Stimulated activated CD4-positive, alpha-beta T cell treated with anti-CD3 and anti-CD28 coated beads, Interleukin-4, amount 100 ng/mL, for 24 hours (primary cell): ENCODE measurements at places on chromosomes 6 and 20.

DNA sequence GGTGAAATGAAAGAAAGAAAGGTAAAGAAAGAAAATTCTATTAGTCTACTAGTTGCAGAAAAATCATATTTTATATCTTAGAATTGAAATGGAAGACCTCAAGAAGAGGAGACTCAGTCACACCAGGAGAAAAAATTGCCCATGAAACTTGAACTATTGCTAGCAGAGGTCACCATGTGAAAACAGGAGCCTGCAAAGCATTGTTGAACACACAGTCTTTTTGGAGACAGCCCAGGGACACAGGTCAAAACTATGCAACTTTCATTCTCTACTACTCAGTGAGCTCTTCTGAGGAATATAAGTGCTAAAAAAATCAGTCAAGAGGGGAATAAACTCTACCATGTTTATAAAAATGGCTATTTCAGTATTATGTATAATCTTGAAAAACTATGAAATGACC is 89.8 kb upstream of the TENT5A start:
- no peak for DNase-seq

DNA sequence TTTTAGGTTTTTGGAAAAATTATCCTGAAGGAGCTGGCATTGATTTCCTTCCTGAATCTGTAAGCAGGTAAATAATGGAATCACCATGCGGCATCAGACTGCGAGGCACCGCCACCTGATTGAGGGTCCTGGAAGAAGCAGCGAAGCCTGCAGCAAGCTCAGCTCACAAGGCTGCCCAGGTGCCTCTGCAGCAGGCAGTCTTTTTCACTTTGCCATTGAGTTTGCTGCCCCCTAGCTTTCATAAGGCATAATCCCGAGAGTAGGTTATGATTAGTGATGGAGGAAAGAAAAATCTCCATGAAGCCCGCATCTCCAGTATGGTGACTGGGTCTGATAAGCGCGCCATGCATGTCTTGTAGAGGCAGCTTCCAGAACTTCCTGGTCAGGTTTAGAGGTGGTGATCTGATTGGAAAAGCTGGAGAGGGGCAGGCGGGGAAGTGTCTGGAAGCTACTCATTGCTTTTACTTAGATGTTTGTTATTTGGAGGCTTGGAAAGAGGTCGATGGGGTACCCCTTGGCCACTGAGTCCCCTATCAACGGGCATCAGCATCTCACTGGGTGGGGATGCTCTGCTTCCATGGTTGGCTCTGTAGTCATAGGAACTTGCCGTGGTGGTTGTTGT is 26.7 kb downstream of the IYD start:
- DNase-seq: peak; percentile 36

GRCh38 chr20:44247131-44247571 is at the start of gene GDAP1L1:
GDAP1L1 (plus strand) TSS chr20:44247308; CDS start chr20:44247335, 27 bp downstream.
- no peak for DNase-seq

DNA sequence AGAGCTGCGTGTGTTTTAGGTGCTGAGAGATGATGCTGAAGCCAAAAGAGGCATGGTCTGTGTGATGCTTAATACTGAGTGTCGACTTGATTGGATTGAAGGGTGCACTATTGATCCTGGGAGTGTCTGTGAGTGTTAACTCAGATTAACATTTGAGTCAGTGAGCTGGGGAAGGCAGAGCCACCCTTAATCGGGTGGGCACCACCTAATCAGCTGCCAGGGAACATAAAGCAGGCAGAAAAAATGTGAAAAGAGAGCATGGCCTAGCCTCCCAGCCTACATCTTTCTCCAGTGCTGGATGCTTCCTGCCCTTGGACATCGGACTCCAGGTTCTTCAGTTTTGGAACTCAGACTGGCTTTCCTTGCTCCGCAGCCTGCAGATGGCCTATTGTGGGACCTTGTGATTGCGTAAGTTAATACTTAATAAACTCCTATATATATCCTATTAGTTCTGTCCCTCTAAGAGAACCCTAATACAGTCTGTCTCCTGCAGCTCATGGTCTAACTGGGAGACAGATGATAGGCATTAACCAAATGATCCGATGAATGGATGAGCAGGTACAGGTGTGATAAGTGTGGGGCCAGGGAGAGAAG is 91.6 kb downstream of the TFAP2C start:
- DNase-seq: no peak

DNA sequence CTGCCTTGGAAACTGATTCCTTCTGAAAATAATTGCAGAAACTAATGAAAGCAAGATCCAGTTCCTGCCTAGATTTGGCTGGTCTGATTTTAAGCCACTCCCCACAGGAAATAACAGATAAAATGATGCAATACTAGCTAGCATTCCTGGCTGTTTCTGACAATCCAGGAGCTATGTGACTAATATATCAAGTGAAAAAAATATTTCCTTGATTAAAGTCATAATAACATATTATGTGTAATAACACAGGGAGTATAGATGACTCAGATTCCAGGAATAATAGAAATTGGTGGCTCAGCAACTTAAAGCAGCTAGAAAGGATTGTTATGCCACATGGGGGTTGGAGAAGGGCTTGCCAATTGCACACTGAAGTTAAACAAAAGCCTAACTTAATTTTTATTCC is 182.7 kb upstream of the SALL4 start:
- no peak for DNase-seq

- DNase-seq: no peak
Observed at GRCh38 chr20:32830437-32830836, 10.7 kb downstream of the MAPRE1 start.

- DNase-seq: no peak
Observed at GRCh38 chr6:126574301-126574700, 234.4 kb downstream of the CENPW start.

- no peak for DNase-seq
Observed at GRCh38 chr6:126747728-126748540, 370.5 kb upstream of the RSPO3 start.

- DNase-seq: no peak
Observed at GRCh38 chr6:143164565-143165105, 103.9 kb downstream of the AIG1 start.

DNA sequence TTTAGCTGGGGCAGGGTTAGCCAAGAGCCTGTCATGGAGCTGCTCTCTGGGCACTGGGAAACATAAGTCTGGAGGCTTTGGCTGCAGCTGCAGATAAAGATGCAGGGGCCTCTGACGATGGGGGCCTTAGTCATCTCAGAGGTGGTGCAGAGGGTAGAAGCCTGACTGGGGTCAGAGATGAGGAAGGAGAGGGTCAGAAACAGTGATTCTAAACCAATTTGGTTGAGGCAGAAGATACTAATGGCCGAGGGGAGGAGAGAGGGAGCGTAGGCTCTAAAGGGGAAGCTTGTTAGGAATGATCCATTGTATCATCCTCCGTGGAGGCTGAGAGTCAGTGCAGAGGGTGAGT is 33.8 kb downstream of the PLEKHG1 start:
- no peak for DNase-seq

DNA sequence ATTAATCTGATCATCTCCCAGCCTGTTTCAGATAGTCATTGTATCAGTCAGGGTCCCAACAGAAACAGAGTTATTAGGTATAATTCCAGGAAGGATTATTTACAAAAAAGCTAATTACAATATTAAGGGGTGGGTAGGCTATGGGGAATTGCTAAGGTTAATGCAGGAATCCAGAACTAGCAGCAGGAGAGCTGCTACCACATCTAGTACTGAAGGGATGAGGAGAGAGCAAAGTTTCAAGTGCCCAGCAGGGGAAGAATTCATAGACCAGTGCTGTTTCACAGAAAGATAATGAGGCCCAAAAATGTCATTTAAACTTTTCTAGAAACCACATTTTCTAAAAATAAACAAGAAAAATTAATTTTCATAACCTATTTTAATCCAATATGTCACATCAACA is 284.2 kb downstream of the HACE1 start:
- no peak for DNase-seq

- no peak for DNase-seq
Observed at GRCh38 chr20:36391456-36391855, 85.3 kb downstream of the DLGAP4 start.

DNA sequence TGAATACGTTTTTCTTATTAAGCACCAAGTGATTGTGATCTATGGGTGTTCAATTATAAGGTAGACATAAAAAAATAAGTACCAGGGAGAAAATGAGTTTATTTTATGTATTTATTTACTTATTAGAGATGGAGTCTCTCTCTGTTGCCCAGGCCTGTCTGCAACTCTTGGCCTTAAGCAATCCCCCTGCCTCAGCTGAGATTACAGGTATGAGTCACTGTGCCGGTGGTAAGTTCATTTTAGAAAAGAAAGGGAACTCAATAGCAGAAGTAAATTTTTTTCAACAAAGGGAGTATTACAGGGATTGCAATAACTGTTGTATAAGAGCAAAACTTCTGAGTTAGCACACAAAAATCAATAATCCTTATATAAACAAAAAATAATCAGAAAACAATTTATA is 98.7 kb upstream of the FUT9 start:
- DNase-seq: no peak
